A549 treated with RU486 at 1 μM for 4 hours (cell line): ENCODE measurements at places on chromosomes 4 and X. TPM values are rescaled to one million over a fixed set of nuclear protein-coding genes. Genes with fewer than 3 reads are reported as not detected.

FAAH2 gene
- total RNA-seq: 0.25 TPM in 1 of 5 replicates, not detected in the others

PABPC1L2B gene
- total RNA-seq: not detected in 5 replicates

MND1 gene
- 10.6 to 19.7 TPM (median 13.5 TPM) in 5 replicates for total RNA-seq

SAP30 gene
- 17.2 to 23.9 TPM (median 21.5 TPM) in 5 replicates for total RNA-seq

KIT gene
- not detected in 5 replicates for total RNA-seq

HS6ST2 gene
- total RNA-seq: 0.03 to 0.17 TPM (median 0.10 TPM) in 3 of 5 replicates, not detected in the others

GYPA gene
- not detected in 5 replicates for total RNA-seq

LRCH2 gene
- total RNA-seq: 0.02 TPM in 1 of 5 replicates, not detected in the others

PCDH10 gene
- total RNA-seq: 0.09 to 0.23 TPM (median 0.14 TPM) in 5 replicates

PNMA5 gene
- not detected in 5 replicates for total RNA-seq

TBC1D8B gene
- 0.38 to 1.5 TPM (median 1.3 TPM) in 5 replicates for total RNA-seq

EDNRA gene
- total RNA-seq: 0.30 to 0.62 TPM (median 0.31 TPM) in 5 replicates

PRKG2 gene
- total RNA-seq: 0.31 to 1.2 TPM (median 0.91 TPM) in 5 replicates

FGF13 gene
- total RNA-seq: not detected in 5 replicates

ALPK1 gene
- 1.7 to 2.6 TPM (median 2.1 TPM) in 5 replicates for total RNA-seq

EIF2S3 gene
- 105 to 214 TPM (median 140 TPM) in 5 replicates for total RNA-seq

NEUROG2 gene
- 0.06 TPM in 1 of 5 replicates, not detected in the others for total RNA-seq

CXCL5 gene
- 28.2 to 55.2 TPM (median 49.5 TPM) in 5 replicates for total RNA-seq

IDUA gene
- 7.7 to 16.8 TPM (median 12.3 TPM) in 5 replicates for total RNA-seq

P2RY8 gene
- total RNA-seq: 0.02 to 0.04 TPM in 2 of 5 replicates, not detected in the others

NHS gene
- 2.9 to 5.9 TPM (median 5.5 TPM) in 5 replicates for total RNA-seq

OTUD5 gene
- total RNA-seq: 58.3 to 67.8 TPM (median 63.7 TPM) in 5 replicates

GPR82 gene
- total RNA-seq: not detected in 5 replicates

PPP4R3C gene
- total RNA-seq: not detected in 5 replicates

NOX1 gene
- 0.07 to 0.12 TPM in 2 of 5 replicates, not detected in the others for total RNA-seq

CENPE gene
- 2.8 to 9.1 TPM (median 8.6 TPM) in 5 replicates for total RNA-seq

XK gene
- 0.27 to 0.54 TPM (median 0.39 TPM) in 5 replicates for total RNA-seq

CHRNA9 gene
- total RNA-seq: 1.2 to 1.8 TPM (median 1.7 TPM) in 5 replicates

ARHGAP6 gene
- 0.02 to 0.10 TPM in 2 of 5 replicates, not detected in the others for total RNA-seq

TRIM61 gene
- not detected in 5 replicates for total RNA-seq

NHSL2 gene
- 0.22 to 0.45 TPM (median 0.32 TPM) in 5 replicates for total RNA-seq
